ENCODE measurements at places on chromosomes 11 and 22.

- DNase-seq: no peak
Observed at GRCh38 chr11:27413218-27413617, 50.2 kb upstream of the CCDC34 start.

- DNase-seq: no peak
Observed at GRCh38 chr22:29109822-29110221, 37.0 kb downstream of the KREMEN1 start.

GRCh38 chr11:111918390-111919256, at the start of gene C11orf52:
Gene C11orf52 (plus strand): TSS chr11:111918913. CDS start chr11:111918973, 60 bp downstream.
- DNase-seq: no peak

DNA sequence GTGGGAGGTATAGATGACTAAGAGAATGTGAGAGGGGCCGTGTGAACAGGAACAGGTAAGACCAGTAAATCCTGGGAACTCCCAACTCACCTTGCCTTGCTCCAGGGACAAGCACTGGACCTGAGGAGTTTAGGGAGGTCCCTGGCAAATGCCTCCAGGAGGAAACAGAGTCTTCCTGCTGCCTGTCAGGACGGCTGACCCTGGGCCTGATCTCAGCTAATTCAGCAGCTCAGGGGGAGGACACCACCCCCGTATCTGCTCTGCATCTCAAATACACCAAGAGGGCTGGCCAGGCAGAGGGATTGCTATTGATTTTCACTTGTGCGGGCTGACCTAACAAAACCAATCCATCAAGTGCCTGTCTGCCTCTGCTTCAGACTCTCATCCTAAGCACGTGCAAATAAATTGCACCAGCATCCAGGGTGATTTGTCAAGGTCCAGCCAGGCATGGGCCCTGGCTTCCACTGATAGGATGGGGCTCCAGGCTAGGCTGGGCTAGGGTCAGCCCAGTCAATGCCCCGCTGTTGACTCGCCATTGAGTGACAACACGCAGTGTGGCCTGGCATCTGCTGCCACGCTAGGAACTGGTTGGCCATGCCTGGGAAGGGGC, 20.3 kb downstream of the UQCR10 start:
- no peak for DNase-seq

DNA sequence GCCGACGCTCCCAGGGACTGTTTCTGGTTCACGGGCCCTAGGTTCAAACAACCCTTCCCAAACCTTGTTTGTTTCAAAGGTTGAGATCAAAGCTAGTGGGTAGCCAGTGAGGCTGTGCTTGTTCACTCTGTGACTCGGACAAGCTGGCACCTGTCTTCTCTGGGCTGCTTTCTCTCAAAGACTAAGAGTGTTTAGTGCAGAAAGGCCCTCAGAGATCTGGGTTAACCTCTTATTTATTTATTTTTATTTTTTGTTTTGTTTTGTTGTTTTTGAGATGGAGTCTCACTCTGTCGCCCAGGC, 13.0 kb upstream of the MALAT1 start:
- no peak for DNase-seq

DNA sequence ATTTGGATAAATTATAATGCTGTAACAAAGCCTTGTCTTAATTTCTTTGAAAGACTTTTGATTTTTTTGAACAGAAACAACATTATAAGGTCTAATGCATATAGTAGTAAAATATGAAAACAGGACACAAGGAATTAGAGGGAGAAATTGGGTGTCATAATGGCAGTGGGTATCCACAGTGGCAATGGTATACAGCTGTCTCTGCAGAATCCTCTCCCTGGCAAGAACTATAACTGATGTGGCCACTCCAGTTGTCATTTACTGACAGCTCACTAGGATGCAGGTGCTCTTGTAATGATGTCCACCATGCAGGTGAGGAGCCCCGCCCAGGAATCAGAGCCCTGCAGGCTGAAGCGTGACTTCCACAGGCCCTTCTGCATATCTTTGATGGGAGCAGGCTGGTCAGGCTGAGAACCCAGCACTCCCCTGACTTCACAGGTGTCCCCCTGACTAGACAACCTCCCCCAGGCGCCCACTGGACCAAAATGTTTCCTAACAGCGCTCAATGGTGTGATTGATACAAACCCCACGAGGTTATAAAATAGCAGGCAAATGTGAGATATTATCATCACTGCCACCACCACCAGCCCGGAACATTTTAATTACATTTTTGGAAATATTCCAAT, 32.8 kb upstream of the SERPIND1 start:
- DNase-seq: no peak

GRCh38 chr11:111561791-111562325, 21.3 kb downstream of the LAYN start:
- DNase-seq: no peak

DNA sequence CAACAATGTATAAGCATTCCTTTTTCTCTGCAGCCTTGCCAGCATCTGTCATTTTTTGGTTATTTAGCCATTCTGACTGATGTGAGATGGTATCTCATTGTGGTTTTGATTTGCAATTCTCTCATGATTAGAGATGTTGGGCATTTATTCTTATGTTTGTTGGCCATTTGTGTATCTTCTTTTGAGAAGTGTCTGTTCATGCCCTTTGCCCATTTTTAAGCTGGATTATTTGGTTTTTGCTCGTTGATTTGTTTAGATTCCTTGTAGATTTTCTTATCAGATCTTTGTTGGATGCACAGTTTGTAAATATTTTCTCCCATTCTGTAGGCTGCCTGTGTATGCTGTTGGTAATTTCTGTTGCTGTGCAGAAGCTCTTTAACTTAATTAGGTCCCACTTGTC, 259.6 kb upstream of the SESN3 start:
- no peak for DNase-seq

DNA sequence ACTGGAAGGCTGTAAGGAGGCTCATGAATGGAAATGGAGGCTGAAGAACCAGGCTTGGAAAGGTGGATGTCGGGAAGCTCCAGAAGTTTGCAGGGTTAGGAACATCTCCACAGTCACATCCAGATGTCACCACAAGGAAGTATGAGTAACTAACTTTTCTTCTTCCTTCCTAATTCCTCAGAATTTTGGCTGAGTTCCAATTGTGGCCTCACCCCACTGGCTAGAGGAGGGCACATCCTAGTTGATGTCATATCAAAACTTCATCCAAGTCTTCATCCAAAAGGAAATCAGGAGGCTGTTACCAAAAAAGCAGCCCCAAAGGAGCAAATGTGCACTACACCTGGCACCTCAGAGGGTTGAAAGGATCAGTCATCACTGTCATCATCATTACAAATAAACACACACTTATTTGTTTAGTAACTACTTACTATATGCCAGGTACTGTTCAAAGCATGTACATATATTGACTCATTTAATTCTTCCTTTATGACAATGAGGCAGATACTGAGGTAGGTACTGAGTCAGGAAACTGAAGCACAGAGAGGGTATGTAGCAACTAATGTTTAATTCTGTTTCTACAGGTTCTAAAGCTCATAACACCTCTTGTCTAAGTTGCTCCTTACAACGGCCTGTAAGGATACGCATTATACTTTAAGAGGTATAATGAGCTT, 7.3 kb upstream of the PTPN5 start:
- no peak for DNase-seq

- no peak for DNase-seq
Observed at GRCh38 chr11:14449302-14449714, 50.3 kb downstream of the COPB1 start.

DNA sequence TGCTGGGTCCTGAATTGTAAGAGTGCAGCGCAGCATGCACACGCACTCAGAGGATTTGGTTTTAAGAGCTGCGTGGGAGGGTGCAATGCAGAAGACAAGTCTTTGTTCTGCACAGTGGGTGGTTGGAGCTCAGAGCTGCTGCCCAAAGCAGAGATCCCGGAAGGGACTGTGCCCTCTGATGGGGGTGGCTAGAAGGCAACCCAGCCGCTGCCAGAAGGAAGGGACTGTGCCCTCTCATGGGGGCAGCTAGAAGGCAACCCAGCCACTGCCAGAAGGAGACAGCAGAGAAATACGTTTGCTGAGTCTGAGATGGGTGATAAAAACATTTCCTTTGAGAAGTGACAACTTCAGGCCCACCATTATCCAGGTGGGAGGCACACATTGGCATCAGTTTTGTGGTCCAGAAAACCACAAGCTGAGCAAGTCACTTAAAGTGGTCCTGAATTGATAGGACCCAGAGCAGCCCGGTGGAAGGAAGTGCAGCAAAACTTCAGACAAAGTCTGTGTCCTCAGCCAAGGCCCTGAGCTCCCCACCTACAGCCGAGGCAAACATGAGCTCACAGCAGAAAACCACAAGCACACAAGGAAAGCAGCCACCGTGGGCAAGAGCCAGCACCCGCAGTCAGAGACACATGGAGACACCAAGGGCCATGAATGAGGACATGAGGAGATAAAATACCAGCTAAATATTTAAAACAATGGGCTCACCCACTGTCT, 4.3 kb downstream of the KRTAP5-6 start:
- no peak for DNase-seq

DNA sequence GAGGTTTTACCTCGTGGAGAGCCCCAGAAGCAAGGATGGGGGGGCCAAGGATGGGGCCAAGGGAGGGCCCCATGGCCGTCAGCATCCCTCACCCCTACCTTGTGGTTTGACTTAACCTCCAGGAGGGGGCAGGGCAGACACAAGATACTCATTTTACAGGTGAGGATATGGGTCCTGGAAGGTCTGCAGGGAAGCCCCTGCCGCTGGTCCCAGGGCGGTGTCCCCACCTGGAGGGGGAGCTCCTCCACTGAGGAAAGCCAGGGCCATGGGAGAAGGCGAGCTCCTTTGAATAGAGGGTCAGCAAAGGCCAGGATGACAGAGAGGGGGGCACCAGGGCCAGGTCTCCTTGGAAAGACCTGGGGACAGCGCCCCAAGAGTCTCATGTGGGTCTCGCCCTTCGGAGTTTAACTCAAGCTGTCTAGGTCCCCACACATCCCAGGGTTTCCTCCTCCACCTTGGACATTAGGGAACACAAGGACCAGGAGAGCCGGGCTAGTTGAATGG, 5.9 kb upstream of the ADORA2A start:
- no peak for DNase-seq

DNA sequence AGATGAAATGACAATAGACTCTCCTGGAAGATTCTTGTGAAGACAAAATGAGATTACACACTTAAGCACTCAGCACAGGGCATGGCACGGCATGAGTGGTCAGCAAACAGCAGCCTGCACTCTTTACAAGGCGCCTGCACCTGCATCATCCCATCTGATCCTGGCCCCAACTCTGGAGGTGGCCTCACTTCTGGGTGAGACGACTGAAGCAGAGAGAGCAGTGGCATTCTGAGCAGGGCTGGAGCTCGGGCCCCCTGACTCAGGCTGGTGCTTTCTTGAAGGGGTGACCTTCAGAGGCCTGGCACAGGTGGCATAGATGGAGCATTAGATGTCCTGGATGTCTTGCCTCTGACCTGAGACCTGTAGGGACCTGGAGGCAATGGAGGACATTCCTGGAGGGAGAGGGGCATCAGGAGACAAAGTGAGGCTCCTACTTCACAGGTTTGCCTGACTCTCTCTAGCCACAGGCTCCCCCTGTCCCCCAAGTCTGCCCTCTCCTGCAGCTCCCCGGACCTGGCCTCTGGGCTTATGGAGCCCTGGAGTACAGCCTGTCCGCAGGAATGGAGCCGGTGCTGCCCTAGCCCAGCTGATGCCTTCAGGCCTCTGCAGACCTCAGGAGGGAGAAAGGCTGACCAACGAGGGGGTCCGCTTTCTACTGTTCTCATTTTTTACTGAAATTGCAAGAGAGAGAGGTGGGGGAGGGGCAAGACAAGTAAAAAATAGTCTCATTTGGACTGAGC, 65.5 kb upstream of the THY1 start:
- no peak for DNase-seq

GRCh38 chr11:116641561-116642045, 131.2 kb downstream of the BUD13 start:
- no peak for DNase-seq

- DNase-seq: peak; percentile 8
Observed at GRCh38 chr11:90476442-90477007, 253.7 kb upstream of the CHORDC1 start.

GRCh38 chr11:77158041-77158695, 30.1 kb downstream of the MYO7A start:
- no peak for DNase-seq

GRCh38 chr22:27844656-27845591, 43.4 kb upstream of the MN1 start:
- DNase-seq: no peak

DNA sequence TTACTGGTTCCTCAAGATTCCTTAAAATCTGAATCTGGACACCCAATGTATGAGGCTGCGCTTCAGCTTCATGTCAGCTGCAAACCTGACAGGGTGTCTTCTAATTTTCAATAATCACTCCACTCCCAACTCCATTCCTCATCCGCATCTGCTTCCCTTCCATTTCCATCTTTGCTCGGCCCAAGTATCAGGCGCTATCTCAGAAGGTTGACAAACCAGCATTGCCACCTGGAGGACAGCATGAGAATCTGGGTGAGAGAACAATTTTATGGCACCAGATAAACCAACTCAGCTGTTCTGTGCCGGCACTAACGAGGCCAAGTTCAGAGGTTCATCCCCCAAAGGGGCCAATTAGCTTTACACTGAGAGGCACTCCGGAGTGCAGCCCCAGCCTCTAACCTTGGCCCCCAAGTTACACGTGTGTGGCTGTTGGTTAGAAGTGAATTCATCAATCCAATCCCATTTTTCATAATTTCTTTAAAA, 79.1 kb upstream of the LMO2 start:
- DNase-seq: peak; percentile 5

GRCh38 chr11:9104580-9104979, 13.2 kb upstream of the SCUBE2 start:
- no peak for DNase-seq

DNA sequence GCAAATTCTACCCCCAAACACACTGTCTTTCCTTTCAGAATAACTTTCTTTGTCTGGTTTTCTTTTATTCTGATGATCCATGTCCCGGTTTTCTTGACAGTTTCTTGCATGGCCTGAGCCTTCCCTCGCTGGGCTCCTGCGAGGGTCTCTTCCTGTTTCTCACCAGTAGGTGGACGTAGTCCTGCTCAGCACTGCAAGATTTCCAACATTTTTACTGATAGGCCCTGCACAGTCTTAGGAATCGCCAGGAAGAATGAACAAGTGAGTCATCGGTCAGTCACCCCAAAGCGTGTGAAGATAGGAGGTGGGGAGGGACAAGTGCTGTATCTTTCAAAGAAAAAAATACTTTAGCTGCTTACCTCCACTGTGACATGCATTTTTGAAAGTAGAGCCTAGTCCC, 16.9 kb upstream of the KIRREL3 start:
- DNase-seq: no peak

GRCh38 chr11:119484741-119485605, 62.0 kb upstream of the THY1 start:
- no peak for DNase-seq

- DNase-seq: no peak
Observed at GRCh38 chr22:25668437-25668836, 73.6 kb upstream of the MYO18B start.

Data from amygdala (tissue), 56 donors.